ENCODE measurements at places on chromosomes 1 and 21.

- DNase-seq, result peak; percentile 21
Observed at GRCh38 chr1:25544819-25545218, 1.4 kb downstream of the LDLRAP1 start.

DNA sequence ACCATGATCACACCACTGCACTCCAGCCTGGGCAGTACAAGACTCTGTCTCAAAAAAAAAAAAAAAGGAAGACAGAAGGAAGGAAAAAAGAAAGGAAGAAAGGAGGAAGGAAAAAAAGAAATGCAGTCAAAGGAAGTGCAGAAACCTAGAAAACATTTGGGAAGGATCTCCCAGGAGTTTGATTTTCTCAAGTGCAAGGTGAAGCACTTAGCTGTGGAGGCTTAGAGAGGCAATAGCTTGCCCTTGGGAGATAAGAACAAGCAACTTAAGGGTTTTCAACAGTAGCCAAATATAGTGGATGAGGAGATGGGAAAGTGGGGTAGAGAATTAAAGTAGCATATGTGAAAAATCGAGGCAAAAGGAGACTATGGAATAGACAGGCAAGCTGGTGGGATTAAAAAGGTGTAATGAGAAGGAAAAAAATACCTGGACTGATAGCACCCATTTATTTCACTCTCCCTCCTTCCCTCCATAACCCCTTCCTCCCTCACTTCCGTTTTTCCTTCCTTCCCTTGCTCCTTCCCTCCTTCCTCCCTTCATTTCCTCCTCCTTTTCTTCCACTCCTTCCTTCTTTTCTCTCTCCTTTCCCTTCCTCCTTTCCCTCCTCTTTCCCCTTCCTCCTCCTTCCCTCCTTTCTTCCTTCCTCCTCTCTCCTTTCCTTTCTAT lies 6.8 kb upstream of the FAM89A start:
- DNase-seq, result no peak

- DNase-seq, result no peak
Observed at GRCh38 chr1:212034516-212035122, 738 bp downstream of the INTS7 start.

- DNase-seq, result no peak
Observed at GRCh38 chr1:161206411-161207140, 4.4 kb downstream of the NDUFS2 start.

- no peak for DNase-seq
Observed at GRCh38 chr1:96968983-96969382, 247.4 kb downstream of the PTBP2 start.

DNA sequence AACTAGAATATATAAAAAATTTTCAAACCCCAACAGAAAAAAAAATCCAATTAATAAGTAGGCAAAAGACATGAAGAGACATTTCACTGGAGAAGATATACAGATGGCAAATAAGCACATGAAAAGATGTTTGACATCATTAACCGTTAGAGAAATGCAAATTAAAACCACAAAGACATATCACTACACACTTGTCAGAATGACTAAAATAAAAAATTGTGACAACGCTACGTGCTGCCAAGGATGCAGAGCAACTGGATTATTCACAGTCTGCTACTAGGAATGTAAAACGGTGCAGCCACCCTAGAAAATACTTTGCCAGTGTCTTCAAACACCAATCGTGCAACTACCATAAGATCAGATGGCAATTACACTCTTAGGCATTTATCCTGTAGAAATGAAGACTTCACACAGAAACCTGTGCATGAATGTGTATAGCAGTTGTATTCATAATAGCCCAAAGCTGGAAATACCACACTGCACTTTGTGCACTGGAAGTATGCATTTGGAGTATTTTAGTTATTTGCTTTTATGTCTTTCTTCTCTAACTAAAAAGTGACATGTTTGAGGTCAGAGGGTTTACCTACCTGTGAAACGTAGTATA lies 75.3 kb upstream of the PALMD start:
- DNase-seq, result no peak

DNA sequence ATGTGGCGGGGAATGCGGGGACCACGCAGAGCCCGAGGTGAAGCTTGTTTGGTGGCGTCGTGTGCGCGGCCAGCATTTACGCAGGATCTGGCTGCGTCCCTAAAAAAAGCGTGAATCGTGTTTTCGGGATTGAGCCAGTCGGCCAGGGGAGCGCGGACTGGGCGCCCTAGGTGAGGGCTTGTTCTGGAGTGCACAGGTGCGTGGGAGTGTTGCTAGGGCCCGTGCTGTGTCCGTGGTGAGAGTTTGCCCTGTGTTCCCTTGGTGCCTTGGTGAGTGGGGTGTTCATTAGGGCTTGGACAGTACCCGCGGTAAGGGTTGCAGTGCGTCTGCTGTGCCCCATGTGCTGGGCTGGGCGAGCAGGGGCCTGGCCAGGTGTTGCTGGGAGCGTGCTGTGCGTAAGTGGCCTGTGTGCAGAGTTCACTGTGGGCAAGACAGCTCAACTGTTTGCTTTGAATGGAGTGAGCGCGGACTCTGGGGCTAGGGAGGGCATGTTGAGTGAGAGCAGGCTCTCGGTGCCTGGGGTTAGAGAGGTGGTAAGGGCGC lies 673 bp downstream of the CD46 start:
- no peak for DNase-seq

- no peak for DNase-seq
Observed at GRCh38 chr1:88126467-88126866, 557.6 kb upstream of the PKN2 start.

- no peak for DNase-seq
Observed at GRCh38 chr1:98515744-98516143, 145.8 kb upstream of the SNX7 start.

DNA sequence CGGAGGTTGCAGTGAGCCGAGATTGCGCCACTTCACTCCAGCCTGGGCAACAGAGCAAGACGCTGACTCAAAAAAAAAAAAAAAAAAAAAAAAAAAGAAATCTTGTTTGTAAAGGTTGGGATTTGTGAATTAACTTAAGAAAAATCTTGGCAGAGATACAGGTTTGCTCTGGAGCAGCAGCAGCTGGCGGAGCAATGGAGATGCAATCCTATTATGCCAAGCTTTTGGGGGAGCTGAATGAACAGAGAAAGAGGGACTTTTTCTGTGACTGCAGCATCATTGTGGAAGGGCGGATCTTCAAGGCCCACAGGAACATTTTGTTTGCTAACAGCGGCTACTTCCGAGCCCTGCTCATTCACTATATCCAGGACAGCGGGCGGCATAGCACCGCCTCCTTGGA lies 5.6 kb downstream of the ZBTB8B start:
- DNase-seq, result no peak

- DNase-seq, result no peak
Observed at GRCh38 chr1:94654459-94654858, 112.9 kb upstream of the F3 start.

- no peak for DNase-seq
Observed at GRCh38 chr21:45555557-45556301, 13.5 kb upstream of the SLC19A1 start.

DNA sequence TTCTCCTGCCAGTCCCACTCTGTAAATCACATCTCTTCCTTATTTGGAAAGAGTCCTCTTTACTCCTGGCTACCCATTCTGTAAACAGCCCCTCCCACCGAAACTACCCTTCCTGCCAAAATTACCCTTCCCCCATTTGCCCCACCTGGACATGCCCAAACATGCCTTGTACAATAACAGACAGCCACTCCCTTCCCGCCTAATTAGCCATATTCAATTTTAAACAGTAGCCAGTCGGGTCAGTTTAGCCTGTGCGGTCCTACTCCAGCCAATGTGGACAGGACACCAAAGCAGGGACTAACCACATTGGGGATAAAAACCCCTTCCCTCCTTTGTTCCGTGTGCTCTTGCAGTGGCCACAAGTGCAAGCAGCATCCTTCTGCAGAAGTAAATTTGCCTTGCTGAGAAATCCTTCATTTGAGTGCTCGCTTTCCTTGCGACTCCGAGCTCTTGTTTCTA lies 56.3 kb upstream of the MAP10 start:
- no peak for DNase-seq

- no peak for DNase-seq
Observed at GRCh38 chr1:247368490-247369145, 37.0 kb upstream of the ZNF496 start.

DNA sequence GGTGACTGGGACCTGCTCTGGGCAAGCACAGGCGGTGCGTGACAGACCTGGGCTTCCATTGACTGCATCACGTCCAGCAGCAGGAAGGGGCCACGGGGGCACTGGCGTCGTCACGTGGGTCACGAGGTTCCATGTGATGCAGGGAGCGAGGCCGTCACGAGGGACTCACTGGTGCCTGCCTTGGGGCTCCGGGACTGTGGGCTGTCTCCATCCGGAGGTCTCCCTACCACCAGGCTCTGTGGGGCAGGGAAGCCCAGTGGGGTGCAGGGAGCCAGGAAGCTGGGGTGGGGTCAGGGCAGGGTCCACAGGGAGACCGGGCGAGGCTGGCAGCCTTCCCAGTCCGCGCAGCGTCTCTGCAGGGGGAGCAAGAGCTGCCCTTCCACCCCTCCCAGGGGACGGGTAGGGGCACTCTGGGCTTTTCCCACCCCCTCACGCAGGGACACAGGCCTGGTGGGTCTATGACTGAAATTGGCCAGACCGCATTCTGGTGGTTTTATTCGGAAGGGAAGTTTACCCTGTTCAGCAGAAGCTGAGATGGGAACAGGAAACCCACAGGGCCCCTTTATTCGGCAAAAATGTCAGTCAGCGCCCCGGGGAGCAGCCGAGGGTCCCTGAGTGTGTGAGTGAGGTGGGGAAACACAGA lies 416 bp upstream of the TNFRSF14 start:
- DNase-seq, result peak; percentile 61

- DNase-seq, result no peak
Observed at GRCh38 chr1:64983110-64983509, 16.8 kb upstream of the JAK1 start.

GRCh38 chr1:183891158-183891856 lies 86.4 kb downstream of the RGL1 start:
- DNase-seq, result no peak

DNA sequence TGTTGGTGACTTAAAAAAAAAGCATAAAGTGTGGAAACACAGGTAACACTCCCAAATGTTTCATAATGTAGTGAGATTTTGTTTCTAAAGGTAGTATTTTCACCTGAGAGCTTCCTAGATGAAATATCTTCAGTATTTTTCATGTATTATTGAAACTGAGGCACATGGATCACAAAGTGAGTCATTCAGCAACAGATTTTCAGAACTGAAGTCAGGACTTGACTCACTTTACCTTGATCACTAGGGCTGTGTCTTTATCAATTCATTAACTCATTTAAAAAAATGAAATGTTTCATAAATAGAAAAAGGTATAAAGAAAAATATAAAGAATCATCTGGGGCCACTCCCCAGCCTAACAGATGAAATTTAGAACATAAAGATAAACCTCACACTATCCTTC lies 66.5 kb upstream of the RCC1 start:
- DNase-seq, result no peak

DNA sequence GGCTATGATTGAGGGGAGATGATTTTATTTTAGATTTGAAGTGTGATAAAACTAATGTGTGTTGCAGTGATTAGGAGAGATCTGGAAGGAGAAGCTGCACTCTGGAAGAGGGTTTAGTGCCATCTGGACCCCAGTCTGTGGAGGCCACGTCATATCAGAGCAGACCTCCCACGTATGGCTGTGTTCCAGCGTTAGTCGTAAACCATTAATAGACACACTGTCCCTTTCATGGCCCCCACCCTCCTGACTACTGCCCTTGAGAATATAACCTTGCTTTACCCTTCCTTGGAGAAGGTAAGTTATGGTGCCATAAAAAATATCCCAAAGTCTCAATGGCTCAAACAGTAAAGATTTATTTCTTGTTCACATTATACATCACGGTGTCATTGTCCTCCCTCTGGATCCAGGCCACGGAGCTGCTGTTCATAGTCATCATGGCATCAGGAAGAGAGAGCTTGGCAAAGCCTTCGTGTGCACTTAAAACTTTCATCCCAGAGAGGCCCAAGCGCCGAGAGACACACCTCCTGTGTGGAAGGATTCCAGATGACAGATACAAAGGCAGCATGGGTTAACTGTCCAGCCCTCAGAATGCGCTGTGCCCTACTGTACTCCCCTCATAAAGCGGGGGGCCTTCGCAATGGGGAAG lies 33.2 kb downstream of the RHOU start:
- DNase-seq, result no peak

DNA sequence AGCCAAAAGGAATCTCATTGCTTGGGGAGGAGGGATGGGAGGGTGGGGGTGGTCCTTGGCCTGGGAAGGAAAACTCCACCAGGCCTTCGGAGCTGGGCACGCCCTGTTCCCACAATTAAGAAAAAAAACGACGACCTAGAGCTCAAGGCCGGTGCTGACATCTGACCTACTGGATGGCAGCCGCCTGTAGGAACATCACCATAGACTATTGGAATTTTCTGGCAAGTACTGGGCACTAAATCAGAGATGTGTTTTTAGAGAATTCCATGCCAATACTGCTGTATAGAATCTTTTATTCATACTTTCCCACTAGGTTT lies 729 bp downstream of the NADK start:
- no peak for DNase-seq

GRCh38 chr1:22633697-22634463 lies 2.5 kb upstream of the C1QA start:
- no peak for DNase-seq

- no peak for DNase-seq
Observed at GRCh38 chr1:231177936-231178335, 16.1 kb downstream of the TRIM67 start.

- DNase-seq, result no peak
Observed at GRCh38 chr1:170668209-170669106, 4.5 kb downstream of the PRRX1 start.

- no peak for DNase-seq
Observed at GRCh38 chr21:39885119-39885848, 18.0 kb downstream of the PCP4 start.

GRCh38 chr1:153348511-153349362 lies at the start of gene PGLYRP4:
PGLYRP4 (minus strand) TSS chr1:153348841; CDS start chr1:153347932, 909 bp downstream.
- DNase-seq, result no peak

GRCh38 chr1:180101411-180101810 lies 53.3 kb upstream of the QSOX1 start:
- DNase-seq, result no peak

DNA sequence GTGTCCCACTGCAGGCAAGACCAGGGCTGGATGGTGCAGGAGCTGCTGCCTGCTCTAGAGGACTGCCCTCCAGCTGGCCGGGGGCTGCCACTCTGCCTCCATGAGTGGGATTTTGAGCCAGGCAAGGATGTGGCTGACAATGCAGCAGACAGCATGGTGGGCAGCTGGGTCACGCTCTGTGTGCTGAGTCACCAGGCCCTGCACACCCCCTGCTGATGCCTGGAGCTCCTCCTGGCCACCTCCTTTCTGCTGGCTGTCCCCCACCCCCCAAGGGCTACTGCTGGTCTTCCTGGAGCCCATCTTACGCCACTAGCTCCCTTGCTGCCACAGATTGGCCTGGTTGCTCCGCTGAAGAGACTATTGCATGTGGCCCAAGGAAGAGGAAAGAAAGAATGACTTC lies 3.9 kb upstream of the ZSCAN20 start:
- DNase-seq, result no peak
